ENCODE measurements at places on chromosomes 2 and 18.
A peak's percentile ranks its signal among the peaks of the same experiment; 100 is the strongest.

GRCh38 chr2:215390550-215390913 lies 45.3 kb downstream of the FN1 start:
- no peak for DNase-seq

- DNase-seq = no peak
Observed at GRCh38 chr2:152120430-152120829, 21.6 kb upstream of the CACNB4 start.

DNA sequence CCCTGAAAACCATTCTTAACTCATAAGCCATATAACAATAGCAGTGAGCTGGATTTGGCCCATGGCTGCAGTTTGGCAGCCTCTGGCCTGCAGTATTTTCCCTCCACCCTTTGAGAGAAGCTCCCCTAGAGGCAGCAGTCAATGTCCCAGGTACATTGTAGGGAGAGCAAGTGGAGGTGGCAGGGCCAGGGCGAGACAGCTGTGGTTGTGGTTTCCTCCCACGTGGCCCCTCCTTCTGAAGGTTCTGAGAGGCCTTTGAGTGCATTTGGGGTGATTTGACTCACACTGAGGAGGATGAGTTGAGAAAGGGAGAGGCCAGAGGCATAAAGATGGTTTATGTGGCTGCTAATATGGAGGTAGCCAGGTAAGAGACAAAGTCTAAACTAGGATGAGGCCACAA lies 45.5 kb upstream of the LDAH start:
- DNase-seq = peak; percentile 62

DNA sequence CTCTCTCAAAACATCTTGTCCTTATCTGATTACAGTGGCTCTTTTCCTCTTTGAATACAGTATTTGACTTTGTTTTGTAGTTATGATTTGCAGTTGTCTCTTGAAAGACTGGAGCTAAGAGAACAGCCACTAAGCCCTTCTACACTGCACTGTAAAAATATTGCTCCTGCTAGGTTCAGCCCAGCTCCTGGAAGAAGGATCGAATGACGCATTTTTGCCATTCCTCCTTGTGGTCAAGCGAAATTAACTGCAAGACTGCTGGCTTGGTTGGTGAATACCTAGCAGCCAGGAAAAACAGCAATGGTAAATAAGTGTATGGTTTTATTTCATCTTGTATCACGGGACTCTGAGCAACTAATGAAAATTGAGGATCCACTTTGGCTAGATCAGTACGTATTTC lies 407.8 kb upstream of the CDH2 start:
- DNase-seq = no peak

DNA sequence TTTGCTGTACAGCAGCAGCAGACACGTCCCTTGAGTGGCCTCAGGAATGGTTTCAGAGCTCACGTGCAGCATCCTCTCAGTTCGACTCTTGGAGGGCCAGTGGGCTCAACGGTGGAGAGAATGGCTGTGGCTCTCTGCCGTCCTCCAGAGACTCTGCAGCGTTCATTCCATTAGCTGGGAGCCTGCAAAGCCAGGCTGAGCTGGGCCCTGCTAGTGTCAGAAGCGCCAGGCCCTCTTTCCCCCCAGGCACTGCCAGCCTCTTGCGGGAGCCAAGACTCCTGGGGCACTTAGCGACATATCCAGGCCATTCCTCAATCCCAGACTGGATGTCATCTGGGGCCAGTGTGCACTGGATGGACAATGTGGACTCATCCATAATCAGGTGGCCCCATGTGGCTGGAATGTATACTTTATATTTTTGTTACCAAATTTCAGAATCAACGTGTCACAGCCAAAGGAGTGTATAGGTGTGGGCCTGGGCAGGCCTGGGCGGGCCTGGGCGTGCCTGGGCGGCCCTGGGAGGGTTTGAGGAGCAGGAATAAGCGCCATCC lies 125.1 kb upstream of the EPAS1 start:
- DNase-seq = no peak

DNA sequence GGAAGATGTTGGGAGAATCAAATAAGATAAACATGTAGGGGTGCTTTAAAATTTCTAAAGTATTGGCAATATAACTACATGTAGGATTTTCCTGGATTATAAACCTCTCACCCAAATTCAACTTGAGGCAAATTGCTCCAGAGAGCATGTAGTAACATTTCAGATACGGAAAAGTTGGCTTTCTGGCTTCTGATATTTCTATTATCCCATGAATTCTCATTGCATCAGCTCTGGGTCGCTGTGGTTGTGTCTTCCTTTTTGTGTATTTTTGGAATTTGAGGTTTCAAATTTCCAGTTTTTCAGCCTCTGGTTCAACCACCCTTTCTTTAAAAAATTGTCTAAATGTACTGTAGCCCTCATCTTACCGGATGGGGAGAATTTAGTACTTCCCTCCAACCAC lies 32.3 kb downstream of the TGIF1 start:
- no peak for DNase-seq

- no peak for DNase-seq
Observed at GRCh38 chr2:75140288-75140687, 59.0 kb downstream of the TACR1 start.

DNA sequence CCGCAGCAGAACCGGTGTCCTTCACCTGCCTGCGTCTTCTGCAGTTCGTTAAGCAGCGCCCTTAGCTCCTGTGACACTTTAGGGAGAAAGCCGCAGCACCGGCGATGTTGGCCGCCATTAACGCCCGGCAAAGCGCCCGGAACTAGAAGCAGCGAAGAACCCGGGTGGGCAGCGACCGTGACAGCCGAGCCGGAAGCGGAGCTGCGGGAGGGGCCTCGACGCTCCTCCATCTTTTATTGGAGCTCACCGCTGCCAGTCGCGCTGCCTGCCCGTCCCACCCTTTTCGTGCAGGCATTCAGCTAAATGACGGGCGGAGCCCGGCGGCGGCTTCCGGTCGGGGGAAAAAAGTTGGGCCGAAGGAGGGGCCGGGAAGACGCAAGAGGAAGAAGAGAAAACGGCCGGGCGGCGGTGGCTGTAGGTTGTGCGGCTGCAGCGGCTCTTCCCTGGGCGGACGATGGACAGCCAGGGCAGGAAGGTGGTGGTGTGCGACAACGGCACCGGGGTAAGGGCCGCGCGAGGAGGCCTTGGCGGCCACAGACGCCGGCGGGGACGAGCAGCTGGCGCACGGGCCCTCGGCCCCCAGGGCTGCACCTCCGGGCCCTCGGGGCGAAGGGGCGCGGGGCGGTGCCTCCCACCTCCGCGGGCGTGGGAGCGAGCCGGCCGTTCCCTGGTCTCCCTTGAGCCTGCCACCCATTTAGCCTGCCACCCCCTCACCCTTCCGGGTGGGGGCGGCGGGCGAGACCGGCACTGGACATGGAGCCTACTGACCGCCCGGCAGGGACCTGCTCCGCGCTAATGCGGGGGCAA lies at the start of gene ACTR2:
ACTR2 (plus strand) TSS at position 376 of the 807 bp plus-strand sequence; CDS start at position 455, 79 bp downstream.
- DNase-seq = peak; percentile 96

GRCh38 chr2:66490588-66491001 lies 55.7 kb downstream of the MEIS1 start:
- DNase-seq = no peak

- no peak for DNase-seq
Observed at GRCh38 chr2:30656079-30656478, 151.2 kb downstream of the CAPN13 start.

DNA sequence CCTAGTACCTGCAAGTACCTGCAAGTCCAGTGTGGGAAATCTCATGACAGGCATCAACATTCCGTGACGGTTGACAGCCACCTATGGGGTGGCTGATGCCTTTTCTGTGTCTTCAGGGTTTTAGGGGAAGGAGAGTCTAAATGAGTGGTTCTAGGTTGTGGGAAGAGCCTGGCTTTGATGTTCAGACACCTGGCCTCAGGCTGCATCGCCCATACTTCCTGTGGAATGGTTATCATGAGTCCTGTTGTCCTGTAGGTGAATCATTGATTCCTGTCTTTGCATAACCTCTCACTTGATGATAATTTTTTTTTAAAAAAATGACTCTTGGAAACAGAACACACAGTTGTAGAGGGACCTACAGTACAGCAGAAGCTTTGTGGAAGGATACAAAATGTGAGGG lies 108.9 kb downstream of the NEDD4L start:
- no peak for DNase-seq

GRCh38 chr2:44494006-44494405 lies 132.3 kb downstream of the CAMKMT start:
- no peak for DNase-seq

GRCh38 chr2:144097440-144098225 lies 422.3 kb downstream of the ZEB2 start:
- DNase-seq = no peak

DNA sequence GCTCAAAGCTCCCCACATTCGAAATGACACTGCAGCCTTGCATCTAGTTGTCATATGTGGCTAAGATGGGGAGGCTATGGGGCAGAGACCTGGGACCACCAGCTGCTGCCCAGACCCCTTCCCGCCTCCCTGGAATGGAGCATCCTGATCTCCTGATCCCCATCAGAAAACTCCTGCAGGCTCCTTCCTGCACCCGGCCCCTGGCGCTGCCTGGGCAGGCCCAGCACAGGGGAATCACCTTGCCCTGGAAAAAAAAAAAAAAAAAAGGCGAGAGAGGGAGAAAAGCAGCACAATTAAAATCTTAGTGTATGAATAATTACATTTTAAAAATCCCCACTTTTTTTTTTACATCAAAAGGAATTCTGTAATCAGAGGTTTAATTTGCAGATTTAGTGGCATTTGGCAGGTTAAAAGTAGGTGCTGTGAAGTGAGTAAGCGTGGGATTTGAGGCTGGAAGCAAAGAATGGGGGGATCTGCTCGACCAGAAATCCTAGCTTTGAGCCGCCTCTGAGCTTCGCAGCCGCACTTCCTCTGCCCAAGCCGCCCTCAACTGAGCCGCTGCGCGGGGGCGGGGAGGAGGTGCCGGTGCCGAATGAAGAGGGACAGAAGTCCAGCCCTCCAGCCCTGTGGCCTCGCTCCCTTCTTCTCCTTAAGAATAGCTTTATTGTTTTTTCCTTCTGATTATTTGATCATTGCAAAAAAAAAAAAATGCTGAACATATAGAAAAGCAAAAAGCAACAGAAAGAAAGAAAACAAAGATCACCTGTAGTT lies 30.0 kb downstream of the THNSL2 start:
- no peak for DNase-seq

DNA sequence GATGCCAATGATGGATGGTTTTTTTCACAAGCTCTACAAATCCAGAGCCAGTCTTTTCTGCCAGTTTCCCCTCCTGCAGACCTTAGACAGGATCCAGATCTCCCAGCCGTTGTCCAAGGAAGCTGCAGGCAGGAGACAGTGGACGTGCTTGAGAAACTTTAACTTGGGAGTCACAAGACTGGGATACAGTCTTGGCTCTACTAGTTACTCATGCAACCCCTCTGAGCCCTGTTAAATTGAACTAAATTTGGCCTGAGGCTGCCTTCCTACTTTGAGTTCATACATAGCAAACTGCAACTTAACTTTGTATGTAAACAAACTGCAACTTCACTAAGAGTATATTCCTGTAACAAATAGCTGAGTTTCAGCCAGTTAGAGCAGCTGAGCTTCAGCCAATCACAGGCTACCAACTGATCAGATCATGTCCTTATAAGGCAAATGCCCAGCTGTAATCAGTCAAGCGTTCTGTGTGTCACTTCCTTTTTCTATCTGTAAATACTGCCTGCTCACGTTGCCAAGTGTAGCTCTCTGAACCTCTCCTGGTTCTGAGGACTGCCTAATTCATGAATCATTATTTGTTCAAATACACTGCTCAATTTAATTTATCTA lies 140.9 kb downstream of the CAPN13 start:
- no peak for DNase-seq

- no peak for DNase-seq
Observed at GRCh38 chr2:15692551-15693377, 101.1 kb downstream of the DDX1 start.

DNA sequence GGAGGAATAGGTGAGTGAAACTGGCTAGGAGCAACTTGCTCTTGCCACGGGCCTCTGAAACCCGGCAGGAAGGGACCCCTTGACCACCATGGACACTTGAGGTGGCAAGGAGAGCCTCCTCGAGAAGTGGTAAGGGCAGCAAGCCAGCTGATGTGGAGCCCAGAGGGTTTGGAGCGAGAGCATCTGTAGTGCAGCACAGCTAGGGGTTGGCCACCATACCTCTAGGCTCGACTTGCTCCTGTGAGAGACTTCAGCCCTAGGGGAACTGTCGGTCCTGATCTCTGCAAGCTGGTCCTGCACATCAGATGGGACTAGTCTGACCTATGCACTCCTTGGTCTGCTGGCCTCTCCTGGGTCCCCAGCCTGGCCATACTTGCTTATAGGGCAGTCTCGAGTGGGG lies 158.4 kb downstream of the CCDC178 start:
- no peak for DNase-seq

GRCh38 chr18:62343316-62343715 lies 18.2 kb downstream of the TNFRSF11A start:
- no peak for DNase-seq

GRCh38 chr18:11989174-11989573 lies 7.9 kb downstream of the IMPA2 start:
- DNase-seq = no peak

DNA sequence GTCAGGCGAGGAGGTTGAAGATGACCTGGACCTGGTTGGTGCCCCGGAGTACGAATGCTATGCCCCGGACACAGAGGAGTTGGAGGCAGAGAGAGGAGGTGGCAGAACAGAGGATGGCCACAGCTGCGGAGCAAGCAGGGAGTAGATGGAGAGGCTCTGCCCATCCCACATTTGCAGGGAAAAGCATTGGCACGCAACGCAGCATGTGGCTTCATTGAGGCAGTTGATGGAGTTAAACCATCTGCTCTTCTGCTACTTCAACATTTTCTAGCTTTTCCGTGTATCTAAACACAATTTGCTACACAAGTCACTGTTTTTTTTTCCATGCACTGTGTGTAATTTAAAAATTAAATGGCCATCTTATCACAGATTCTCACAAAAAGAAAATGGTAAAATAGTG lies 11.8 kb downstream of the RBFA start:
- peak; percentile 44 for DNase-seq

- DNase-seq = no peak
Observed at GRCh38 chr2:98828369-98828744, 97.4 kb upstream of the MGAT4A start.

GRCh38 chr18:48162956-48163737 lies 232.7 kb upstream of the SMAD2 start:
- no peak for DNase-seq

- no peak for DNase-seq
Observed at GRCh38 chr2:67666386-67667053, 269.4 kb downstream of the ETAA1 start.

DNA sequence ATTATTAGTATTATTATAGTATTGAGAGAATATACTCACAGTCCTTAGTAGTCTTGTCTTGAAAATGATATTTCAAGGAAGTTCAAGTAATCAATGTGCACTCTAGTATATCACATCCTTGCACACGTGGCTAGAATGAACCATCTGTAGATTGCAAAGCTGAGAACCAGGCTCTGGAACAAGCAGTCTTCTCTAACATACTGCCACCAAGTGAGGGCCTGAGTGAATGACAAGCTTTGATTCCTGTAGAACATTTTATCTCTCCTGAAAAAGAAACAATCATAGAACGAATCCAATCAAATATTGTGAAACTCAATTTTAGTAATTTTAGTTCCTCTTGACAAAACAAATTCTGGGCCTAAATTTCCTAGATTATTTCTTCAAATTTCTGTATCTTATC lies 55.3 kb upstream of the SULT1C3 start:
- no peak for DNase-seq

GRCh38 chr2:121049950-121050585 lies 234.9 kb downstream of the TFCP2L1 start:
- no peak for DNase-seq

- no peak for DNase-seq
Observed at GRCh38 chr18:72058851-72059250, 485.3 kb downstream of the CBLN2 start.

- DNase-seq = no peak
Observed at GRCh38 chr2:164073101-164074074, 337.6 kb upstream of the FIGN start.

All from activated CD8-positive, alpha-beta memory T cell treated with anti-CD3 and anti-CD28 coated beads for 24 hours (primary cell).